ENCODE measurements at places on chromosomes 3 and 15. TPM values are rescaled to one million over a fixed set of nuclear protein-coding genes. Genes with fewer than 3 reads are reported as not detected.
A peak's percentile ranks its signal among the peaks of the same experiment; 100 is the strongest.

GRCh38 chr3:127678611-127679533 lies 6.1 kb downstream of the ABTB1 start:
- DNase-seq = no peak

DNA sequence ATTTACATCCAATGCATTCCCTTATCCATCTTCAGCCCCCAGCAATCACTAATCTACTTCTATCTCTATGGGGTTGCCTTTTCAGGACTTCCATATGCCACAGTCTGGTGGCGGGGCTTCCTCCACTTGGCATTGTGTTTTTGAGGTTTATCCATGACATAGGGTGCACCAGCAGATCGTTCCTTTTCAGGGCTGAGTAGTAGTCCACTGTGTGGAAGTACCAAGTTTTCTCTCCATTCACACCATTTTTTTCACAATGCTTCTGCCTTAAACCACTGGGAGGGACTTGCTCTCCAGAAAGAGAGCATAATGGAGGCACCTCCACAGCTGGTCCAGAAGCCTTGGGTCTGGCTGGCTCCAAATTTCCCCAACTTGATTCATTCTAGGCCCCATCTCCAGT lies 144.0 kb upstream of the IQSEC1 start:
- no peak for DNase-seq

DNA sequence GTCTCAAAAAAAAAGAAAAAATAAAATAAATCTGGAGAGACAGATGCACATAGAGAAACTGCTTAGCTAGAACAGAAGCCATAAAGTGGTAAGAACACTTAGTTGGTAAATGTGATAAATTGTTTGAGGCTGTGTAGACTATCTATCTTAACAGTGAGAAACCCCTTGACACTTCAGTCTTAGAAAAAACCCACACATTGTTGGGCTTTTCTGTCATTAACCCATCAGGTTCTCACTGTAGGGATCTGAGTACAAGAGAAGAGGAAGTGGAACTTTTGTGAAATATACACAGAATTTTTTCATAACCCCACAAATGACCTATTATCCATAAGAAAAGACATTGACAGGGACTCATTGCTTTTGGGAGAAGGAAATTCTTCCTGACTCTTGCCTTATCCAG lies 24.4 kb downstream of the TP63 start:
- no peak for DNase-seq

POLQ gene
- total RNA-seq = 10.8 TPM

USP19 gene
- 39.1 TPM for total RNA-seq

SCG5 gene
- total RNA-seq = 3.3 TPM

SV2B gene
- total RNA-seq = not detected

DNA sequence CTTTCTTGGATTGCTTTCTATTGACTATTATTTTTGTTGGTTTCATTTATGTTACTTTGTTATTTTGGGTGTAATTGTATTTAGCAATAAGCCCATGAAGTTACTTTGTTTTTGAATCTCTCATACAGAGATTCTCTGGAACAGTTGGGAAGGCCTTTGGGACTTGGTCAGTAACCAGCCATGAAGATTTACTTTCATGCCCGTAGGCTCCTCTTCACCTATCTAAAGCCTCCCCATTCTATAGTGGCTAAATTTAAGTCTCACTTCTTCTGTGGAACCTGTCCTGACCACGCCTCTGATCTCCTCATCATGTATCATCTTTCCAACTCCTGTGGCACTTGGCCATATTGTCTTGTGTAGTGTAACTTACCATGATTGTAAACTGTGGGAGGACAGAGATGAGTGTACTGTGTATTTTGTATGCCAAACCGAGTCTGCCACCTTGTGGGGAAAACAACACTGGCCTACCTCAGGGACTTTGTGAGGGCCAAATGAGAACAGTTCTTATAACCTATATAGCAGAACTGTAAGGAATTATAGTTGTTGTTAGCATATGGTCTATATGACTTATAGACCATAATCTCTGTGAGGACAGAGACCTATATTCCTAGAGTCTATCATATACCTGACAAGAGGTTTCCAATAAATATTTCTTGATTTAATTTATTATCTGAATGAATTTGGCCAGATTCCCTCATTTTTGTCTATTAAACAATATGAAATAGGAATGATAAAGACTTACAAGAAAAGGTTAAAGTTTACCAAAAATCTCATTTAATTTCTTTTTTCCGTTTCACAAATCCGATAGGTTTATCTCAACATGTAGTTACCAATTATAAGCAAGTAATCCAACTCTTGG lies 75.0 kb downstream of the STARD9 start:
- peak; percentile 87 for DNase-seq

ISLR gene
- total RNA-seq = not detected

FRMD5 gene
- total RNA-seq = 18.2 TPM

- peak; percentile 66 for DNase-seq
These were observed 85.1 kb downstream of the PDCD6IP start for GRCh38 chr3:33883538-33883950.

RASGRF1 gene
- not detected for total RNA-seq

- no peak for DNase-seq
These were observed 90.2 kb downstream of the CHSY1 start for GRCh38 chr15:101161656-101162055.

CGNL1 gene
- total RNA-seq = 27.1 TPM

GRCh38 chr3:156750191-156750873 lies 75.8 kb upstream of the LEKR1 start:
- DNase-seq = no peak

CADM2 gene
- not detected for total RNA-seq

DNA sequence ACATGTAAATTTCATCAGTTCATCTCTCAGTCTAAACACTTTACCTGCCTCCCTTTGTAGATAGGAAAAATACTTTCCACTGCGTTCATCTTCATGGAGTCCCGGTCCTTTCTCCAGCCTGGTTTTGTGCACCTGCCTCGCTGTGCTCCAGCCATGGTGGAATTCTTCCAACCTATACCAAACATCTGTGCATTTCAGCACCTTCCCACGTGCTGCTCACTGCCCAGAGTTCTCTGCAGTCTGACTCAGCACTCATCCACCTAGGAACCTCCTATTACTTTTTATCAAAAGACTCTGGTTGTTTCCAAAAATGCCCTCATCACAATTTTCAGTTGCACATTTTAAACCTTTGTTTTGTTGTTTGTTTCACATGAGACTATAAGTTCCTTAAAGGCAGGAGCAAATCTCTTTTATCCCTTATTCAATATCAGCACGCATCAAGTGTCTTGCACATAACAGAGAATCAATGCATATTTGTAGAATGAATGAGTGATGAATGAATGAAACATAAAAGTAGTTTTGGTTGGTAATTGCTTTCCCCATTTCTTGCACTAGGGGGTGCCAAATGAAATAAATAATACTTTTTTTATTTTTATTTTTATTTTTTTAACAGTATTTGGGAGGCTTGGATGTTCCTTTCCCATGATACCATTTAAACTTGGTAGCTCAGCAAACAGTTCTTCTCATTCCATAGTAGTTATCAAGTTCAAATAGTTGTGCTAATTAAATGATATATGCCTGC lies 30.2 kb upstream of the ADAMTS9 start:
- DNase-seq = peak; percentile 32

- DNase-seq = peak; percentile 65
These were observed 16.2 kb downstream of the MB21D2 start for GRCh38 chr3:192901435-192901834.

DNA sequence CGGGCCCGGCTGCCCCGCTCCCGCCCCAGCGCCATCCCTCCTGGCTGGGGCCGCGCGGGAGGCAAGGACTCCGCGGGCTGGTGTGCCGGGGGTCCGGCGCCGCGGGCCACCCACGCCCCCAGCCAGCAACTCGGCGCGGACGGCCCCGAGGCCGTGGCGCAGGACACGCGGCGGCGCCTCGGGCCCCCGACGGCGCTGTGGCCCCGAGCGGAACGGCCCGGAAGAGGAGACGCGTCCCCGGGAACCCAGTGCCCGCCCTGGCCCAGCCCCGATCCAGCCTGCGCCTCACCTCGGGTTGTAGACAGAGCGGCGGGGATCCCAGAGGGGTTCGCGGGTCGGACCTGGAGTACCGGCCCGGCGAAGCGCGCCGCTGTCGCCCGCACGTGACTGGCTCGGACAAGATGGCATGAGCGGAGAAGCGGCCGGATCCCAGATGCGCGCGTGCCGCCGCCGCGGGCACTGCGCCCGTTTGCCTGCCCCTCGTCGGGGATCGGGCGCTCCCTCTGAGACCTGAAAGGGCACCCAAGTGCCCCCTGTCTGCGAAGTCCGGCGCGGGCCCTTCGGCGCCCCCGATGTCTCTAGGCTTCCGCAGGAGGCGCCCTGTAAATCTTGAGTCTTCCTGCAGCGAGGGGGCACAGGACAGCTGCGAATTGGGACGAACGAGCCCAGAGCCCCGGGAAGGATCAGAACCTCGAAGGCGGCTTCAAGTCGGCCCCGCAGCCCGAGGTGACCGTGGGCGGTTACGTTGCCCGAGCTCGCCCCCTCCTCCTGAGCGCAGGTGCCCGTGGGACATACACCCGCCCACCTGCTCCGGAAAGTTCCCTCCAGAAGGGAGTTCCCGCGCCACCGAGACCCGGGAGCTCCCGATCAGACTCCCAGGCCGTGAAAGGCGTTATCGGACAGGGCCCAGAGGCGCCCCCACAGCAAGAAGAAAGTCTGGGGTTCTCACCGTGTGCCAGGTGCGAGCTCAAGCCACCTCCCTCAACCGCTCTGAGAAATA lies 598 bp upstream of the SFMBT1 start:
- peak; percentile 31 for DNase-seq

- DNase-seq = no peak
These were observed 290.1 kb upstream of the CHRNA7 start for GRCh38 chr15:31740203-31740602.

GRCh38 chr3:107988460-107989175 lies 102.2 kb downstream of the CD47 start:
- DNase-seq = peak; percentile 47

RTP1 gene
- not detected for total RNA-seq

GRCh38 chr3:168581771-168582225 lies 486.1 kb upstream of the GOLIM4 start:
- DNase-seq = no peak

DNA sequence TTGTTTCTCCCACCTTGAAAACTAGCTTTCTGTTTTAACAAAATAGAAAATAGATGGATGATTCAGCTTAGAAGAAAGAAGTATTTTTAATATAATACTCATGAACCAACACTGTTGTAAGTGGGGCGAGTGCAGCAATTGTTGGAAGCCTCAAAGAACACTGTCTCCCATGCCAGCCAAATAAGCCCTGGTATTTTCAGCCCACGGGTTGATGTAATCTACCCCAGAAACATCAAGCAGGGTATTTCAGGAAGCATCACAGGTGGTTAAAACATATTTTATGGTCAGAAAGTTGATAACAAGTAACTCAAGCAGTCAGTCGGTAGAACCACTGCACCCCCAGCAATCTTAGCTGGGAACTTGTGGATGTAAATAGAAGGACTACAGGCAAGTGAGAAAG lies 115.9 kb downstream of the SV2B start:
- DNase-seq = no peak

Measured in endothelial cell of umbilical vein (primary cell).